Uterus (tissue), 4 donors: ENCODE measurements at places on chromosomes 16 and 17. TPM values are rescaled to one million over a fixed set of nuclear protein-coding genes. Genes with fewer than 3 reads are reported as not detected.
A peak's percentile ranks its signal among the peaks of the same experiment; 100 is the strongest.

GRCh38 chr16:3256146-3256865, at the start of gene MEFV:
MEFV (minus strand) TSS chr16:3256633; CDS start chr16:3256587, 46 bp downstream.
- H3K27ac ChIP-seq: no peak within 1 kb of the TSS
- H3K4me3 ChIP-seq: no peak within 1 kb of the TSS
- no peaks in the 10 kb centered on the region for H3K36me3 ChIP-seq
- H3K4me1 ChIP-seq: no peaks in the 10 kb centered on the region
- no peaks in the 10 kb centered on the region for H3K27me3 ChIP-seq

GRCh38 chr16:11399261-11399831, 54.1 kb downstream of the RMI2 start:
- H3K36me3 ChIP-seq: no peaks in the 10 kb centered on the region
- no peaks in the 10 kb centered on the region for H3K27me3 ChIP-seq

- no peaks in the 10 kb centered on the region for H3K27me3 ChIP-seq
- no peaks in the 10 kb centered on the region for H3K36me3 ChIP-seq
- DNase-seq: peak; percentile 49
- no peaks in the 10 kb centered on the region for H3K4me1 ChIP-seq
Observed at GRCh38 chr17:41906465-41907184, 12.1 kb downstream of the ACLY start.

DNA sequence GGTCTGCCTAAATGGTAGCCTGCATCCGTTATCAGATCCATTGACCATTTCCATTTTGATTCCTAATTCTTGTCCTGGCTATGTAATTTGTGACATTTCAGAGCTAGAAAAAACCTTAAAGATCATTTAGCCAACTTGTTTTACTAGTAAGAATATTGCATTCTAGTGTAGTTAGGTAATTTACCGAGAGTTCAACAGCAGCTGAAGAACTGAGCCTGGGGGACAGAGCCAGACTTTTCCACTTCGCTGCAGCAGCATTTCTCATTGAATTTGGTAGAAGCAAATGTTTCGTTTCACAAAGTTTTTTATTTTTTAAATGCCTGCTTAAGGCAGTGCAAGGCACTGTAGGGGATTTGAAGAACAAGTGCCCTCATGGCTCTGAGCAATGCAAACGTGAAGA, 59.2 kb upstream of the MARCHF10 start:
- H3K4me3 ChIP-seq: no peak overlapping the region
- DNase-seq: no peak
- no peak overlapping the region for H3K27ac ChIP-seq
- no peaks in the 10 kb centered on the region for H3K4me1 ChIP-seq
- no peaks in the 10 kb centered on the region for H3K27me3 ChIP-seq
- no peaks in the 10 kb centered on the region for H3K36me3 ChIP-seq

DNA sequence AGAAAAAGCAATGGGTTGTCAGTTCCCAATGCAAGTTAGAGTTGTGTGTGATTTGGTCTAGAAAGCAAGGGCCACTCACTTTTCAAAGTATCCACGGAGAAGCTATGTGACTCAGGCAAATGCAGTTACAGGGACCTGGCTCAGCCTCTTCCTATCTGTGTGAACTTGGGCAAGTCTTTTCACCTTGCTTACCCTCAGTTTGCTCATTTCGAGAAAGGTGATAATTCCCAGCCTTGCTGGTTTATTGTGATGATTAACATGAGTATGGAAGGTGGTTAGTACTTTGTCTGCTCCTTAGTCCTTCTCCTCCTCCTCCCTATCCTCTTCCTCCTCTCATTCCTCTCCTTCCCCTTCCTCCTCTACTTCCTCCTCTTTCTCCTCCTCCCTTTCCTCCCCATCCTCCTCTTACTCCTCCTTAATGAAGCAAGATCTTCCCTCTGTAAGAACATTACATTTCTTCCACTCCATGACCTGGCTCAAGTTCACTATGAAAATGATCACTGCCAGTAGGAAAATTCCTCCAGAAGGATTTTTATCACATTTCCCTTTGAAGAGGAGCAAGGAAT, 204.0 kb downstream of the GRIN2A start:
- H3K27me3 ChIP-seq: no peaks in the 10 kb centered on the region
- H3K27ac ChIP-seq: no peak overlapping the region
- no peaks in the 10 kb centered on the region for H3K4me1 ChIP-seq
- H3K4me3 ChIP-seq: no peak overlapping the region
- no peak for DNase-seq
- no peaks in the 10 kb centered on the region for H3K36me3 ChIP-seq

DNA sequence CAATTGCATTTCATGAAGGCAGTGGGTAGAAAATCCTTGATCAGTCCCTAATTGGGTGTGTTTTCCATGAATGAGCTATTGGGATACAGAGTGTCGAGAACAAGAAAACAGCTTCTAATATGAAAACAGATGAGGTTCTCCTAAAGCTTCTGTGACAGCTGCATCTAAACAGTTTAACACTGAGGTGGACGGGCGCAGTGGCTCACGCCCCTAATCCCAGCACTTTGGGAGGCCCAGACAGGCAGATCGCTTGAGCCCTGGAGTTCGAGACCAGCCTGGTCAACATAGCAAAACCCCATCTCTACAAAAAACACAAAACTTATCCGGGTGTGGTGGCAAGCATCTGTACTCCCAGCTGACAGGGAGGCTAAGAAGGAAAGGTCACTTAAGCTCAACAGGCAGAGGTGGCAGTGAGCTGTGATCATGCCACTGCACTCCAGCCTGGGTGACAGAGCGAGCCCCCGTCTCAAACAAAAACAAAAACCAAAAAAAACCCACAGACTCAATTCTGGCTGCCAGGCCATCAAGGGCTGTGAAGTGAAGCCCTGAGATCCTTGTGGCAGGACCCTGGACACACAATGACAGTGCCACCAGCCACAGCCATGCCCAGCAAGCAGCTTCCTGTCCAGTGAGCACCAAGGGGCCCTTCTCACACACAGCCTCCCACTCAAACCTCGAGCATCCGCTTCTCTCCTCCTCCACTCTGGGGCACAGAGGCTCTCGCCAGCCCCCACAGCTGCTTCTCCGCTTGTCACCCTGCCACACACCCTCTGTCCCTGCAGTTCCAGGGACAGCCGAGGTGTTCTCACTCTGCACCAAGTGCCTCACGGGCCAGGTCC, 44.0 kb downstream of the ANKRD11 start:
- no peak overlapping the region for H3K27ac ChIP-seq
- peaks cover 4% of the 10 kb centered on the region for H3K4me1 ChIP-seq
- no peak for DNase-seq
- H3K27me3 ChIP-seq: no peaks in the 10 kb centered on the region
- no peak overlapping the region for H3K4me3 ChIP-seq

DNA sequence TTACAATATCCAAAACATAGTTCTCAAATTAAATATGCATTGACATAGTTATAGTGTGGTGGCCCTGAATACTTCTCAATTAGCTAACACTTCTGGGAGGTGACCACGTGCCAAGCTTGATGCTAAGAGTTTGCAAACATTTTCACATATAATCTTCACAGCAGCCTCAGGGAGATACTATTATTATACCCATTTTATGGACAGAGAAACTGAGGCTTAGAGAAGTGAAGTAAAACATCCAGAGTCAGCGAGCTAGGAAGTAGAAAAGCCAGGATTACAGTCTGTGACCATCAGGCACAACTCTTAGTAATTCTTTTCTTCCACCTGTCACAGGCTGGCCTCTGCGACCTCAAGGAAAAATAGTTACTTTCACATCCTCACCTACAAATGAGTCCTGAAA, 102.2 kb upstream of the IRX6 start:
- no peak overlapping the region for H3K27ac ChIP-seq
- H3K27me3 ChIP-seq: no peaks in the 10 kb centered on the region
- H3K4me3 ChIP-seq: no peak overlapping the region
- H3K4me1 ChIP-seq: no peaks in the 10 kb centered on the region

DNA sequence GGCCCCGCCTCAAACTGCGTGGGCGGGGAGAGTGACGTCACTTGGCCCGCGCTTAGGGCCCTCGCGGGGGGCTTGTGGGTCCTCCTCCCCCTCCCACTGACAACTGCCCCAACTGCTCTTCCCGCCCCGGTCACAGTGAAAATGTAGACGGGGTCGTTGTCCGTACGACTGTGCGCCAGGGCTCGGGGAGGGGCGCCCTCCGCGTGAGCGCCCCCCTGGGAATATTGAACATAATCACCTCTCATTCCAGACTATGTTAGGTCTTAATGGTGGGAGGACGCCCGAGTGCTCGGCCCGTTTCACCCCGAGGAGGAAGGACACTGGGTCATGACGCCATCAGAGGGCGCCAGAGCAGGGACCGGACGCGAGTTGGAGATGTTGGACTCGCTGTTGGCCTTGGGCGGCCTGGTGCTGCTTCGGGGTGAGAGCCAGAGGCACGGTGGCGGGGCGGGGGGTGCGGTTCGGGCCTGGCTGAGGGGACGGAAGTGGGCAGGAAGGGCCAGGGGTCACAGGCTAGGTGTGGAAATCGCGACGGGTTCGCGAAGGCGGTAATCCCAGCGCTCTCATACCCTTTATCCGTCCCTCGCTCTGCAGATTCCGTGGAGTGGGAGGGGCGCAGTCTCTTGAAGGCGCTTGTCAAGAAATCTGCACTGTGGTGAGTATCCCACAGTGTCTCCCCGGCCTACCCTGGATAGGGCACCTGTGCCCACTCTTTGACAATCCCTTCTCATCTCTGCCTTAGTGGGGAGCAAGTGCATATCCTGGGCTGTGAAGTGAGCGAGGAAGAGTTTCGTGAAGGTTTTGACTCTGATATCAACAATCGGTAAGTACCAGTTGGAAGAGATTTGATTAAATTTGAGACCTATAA, at the start of gene ELP5:
TSS of gene ELP5 (plus strand) at position 40 of the 868 bp plus-strand sequence. CDS start at position 376, 336 bp downstream.
- peak; percentile 95 for DNase-seq
- peak within 1 kb of the TSS; percentile 68 for H3K4me3 ChIP-seq
- H3K27ac ChIP-seq: peak within 1 kb of the TSS; percentile 97
- H3K4me1 ChIP-seq: peaks cover 21% of the 10 kb centered on the region
- H3K36me3 ChIP-seq: no peaks in the 10 kb centered on the region

- H3K27me3 ChIP-seq: no peaks in the 10 kb centered on the region
- H3K36me3 ChIP-seq: no peaks in the 10 kb centered on the region
- peak; percentile 59 for DNase-seq
Observed at GRCh38 chr17:17698869-17699351, 17.7 kb downstream of the RAI1 start.

- peak; percentile 52 for DNase-seq
- H3K27me3 ChIP-seq: no peaks in the 10 kb centered on the region
- H3K4me1 ChIP-seq: peaks cover 7% of the 10 kb centered on the region
- H3K36me3 ChIP-seq: no peaks in the 10 kb centered on the region
- H3K27ac ChIP-seq: peak within 1 kb of the TSS; percentile 40
Observed at GRCh38 chr17:45261577-45262515, at the start of gene SPATA32. SPATA32 (minus strand) TSS chr17:45262094; CDS start chr17:45262016, 78 bp downstream.

- H3K36me3 ChIP-seq: no peaks in the 10 kb centered on the region
- no peak for DNase-seq
Observed at GRCh38 chr16:48959204-48959603, 322.4 kb downstream of the CBLN1 start.

DNA sequence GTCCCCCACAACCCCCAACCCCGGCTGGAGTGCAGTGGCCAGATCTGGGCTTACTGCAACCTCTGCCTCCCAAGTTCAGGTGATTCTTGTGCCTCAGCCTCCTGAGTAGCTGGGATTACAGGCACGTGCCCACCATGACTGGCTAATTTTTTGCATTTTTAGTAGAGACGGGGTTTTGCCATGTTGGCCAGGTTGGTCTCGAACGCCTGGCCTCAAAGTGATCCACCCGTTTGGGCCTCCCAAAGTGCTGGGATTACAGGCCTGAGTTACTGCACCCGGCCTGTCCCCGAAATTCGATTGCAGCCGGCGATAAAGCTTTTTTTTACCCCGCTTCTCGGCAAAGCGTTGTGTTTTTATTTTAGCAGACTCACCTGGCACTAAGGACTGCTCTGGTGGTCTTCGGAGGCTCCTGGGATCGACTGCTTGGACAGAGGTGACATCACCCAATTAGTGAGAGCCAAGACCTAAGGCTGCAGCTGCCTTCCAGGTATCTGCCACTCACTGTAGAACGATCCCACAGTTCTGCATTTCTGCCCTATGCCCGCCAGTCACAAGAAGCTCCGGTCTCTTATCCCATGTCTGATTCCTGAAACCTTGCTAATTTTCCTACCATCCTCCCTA, 82.2 kb upstream of the ARL4D start:
- H3K4me3 ChIP-seq: no peak overlapping the region
- H3K36me3 ChIP-seq: no peaks in the 10 kb centered on the region
- H3K27ac ChIP-seq: peak overlapping the region; percentile 11
- H3K4me1 ChIP-seq: no peaks in the 10 kb centered on the region
- DNase-seq: no peak
- no peaks in the 10 kb centered on the region for H3K27me3 ChIP-seq

DNA sequence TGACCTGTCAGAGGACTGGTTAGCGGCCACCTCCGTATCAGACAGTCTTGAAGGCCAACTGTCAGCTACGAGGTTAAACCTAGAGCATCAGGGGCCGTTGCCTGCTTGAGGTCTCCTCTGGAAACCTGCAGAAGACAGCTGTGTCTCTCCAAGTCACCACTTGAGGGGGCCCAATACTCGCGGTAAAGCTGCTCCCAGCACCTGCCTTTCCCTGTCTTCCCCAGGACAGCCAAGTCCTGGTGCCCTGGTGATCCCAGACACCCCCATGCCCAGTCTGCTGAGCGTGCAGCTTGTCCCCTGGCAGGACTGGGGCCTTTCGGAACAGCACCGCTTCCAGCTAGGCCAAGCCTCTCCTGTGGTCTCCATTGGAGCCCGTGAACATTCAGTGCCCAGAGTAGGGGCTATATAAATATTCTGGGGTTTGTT, 80.1 kb downstream of the DNAH17 start:
- H3K36me3 ChIP-seq: no peaks in the 10 kb centered on the region
- H3K27ac ChIP-seq: no peak overlapping the region
- no peaks in the 10 kb centered on the region for H3K4me1 ChIP-seq
- H3K27me3 ChIP-seq: no peaks in the 10 kb centered on the region
- no peak overlapping the region for H3K4me3 ChIP-seq
- DNase-seq: peak; percentile 60

GRCh38 chr16:79988721-79989220, 388.2 kb upstream of the MAF start:
- H3K27me3 ChIP-seq: no peaks in the 10 kb centered on the region
- DNase-seq: no peak
- no peak overlapping the region for H3K4me3 ChIP-seq

- H3K4me3 ChIP-seq: no peak overlapping the region
- no peak overlapping the region for H3K27ac ChIP-seq
- H3K36me3 ChIP-seq: no peaks in the 10 kb centered on the region
- H3K4me1 ChIP-seq: no peaks in the 10 kb centered on the region
Observed at GRCh38 chr17:69733171-69734012, 318.9 kb downstream of the MAP2K6 start.

- no peaks in the 10 kb centered on the region for H3K27me3 ChIP-seq
- no peak for DNase-seq
- no peaks in the 10 kb centered on the region for H3K4me1 ChIP-seq
- no peak overlapping the region for H3K27ac ChIP-seq
Observed at GRCh38 chr17:21361020-21361809, 14.9 kb upstream of the KCNJ12 start.

- H3K36me3 ChIP-seq: no peaks in the 10 kb centered on the region
- H3K27ac ChIP-seq: no peak overlapping the region
- no peak overlapping the region for H3K4me3 ChIP-seq
- H3K27me3 ChIP-seq: no peaks in the 10 kb centered on the region
Observed at GRCh38 chr17:71273441-71273840, 847.4 kb upstream of the SOX9 start.

GRCh38 chr17:69761011-69761410, 314.0 kb upstream of the KCNJ16 start:
- no peak overlapping the region for H3K27ac ChIP-seq
- no peaks in the 10 kb centered on the region for H3K27me3 ChIP-seq
- no peaks in the 10 kb centered on the region for H3K36me3 ChIP-seq
- H3K4me3 ChIP-seq: no peak overlapping the region
- H3K4me1 ChIP-seq: no peaks in the 10 kb centered on the region
- DNase-seq: no peak

Gene ARMC5
- 2.1 TPM for total RNA-seq

Gene PRR35
- not detected for total RNA-seq

Gene STH
- not detected for total RNA-seq

Gene ZG16B
- 15.9 TPM for total RNA-seq

Gene EFCAB13
- 14.7 TPM for total RNA-seq

Gene COPZ2
- total RNA-seq: 12.9 TPM

Gene FGF11
- total RNA-seq: not detected

Gene TEKT5
- total RNA-seq: not detected

Gene MT3
- not detected for total RNA-seq
